RKO (cell line): ENCODE measurements at places on chromosomes 5 and 9.
A peak's percentile ranks its signal among the peaks of the same experiment; 100 is the strongest.

- DNase-seq, result no peak
Observed at GRCh38 chr5:50445296-50445949, 4.3 kb upstream of the EMB start.

DNA sequence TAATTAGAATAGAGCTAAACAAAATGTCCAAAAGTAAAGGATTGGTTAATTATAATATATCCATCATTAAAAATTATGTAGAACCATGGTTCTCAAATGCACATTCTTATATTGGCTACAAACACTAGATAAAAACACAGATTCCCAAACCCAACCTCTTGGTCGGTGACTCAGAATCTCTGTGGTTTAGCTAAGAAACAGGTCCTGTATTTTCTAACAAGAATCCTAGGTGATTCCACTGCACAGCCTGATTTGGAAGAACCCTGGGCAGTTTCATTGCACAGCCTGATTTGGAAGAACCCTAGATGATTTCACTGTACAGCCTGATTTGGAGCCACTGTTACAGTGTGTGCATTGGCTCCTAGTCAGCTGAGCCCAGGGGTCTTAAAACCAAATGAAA, 67.9 kb downstream of the KIAA1958 start:
- no peak for DNase-seq

DNA sequence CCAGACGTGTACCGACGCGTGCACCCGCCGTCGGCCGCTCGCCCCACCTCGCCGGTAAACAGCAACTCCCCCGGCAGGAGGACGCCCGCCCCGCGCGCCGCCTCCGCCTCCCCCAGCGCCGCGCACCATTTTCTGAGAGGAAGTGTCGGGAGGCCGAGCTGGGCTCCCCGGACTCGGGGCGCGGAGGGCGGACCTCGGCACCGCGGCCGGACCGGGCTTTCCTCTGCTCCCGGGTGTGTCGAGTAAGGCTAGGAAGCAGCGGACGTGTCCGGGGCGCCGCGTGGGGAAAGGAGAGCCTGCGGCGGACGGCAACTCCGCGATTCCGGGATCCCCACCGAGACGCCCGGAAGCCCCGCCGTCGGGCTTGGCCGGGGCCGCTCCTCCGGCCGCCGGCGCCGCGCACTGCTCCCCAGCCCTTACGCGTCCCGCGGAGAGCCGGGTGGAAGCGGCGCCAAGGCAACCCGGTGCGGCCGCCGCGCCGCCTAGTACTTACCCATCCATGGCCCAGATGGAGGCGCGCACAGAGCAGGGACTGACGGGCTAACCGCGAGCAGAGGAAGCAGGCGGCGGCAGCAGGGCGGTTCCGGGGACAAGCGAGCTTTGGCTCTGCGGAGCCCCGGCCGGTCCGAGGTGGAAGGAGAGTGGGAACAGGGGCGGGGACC, at the start of gene PTBP3:
Gene PTBP3 (minus strand): TSS at position 643 of the 662 bp plus-strand sequence. CDS start 35,754 bp downstream, outside the sequence.
- DNase-seq, result no peak

DNA sequence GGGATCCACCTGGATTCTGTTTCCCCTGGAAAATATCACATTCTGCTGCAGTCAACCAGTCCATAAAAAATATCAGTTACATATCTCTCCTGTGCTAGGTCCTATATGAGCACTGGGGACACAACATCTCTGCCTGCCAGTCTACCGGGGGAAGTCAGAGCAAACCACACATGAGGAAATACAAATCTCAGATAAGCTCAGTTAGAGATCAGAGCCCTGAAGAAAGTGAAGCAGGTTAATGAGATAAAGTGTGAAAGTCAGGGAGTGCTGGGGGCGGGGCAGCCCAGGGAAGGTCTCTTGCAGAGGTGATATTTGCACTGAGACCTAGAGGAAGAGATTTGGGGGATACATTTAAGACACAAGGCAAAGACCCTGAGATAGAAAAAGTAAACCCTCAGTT, 67.8 kb upstream of the SLC1A1 start:
- no peak for DNase-seq

- DNase-seq, result no peak
Observed at GRCh38 chr9:33043671-33044070, 18.6 kb downstream of the DNAJA1 start.

DNA sequence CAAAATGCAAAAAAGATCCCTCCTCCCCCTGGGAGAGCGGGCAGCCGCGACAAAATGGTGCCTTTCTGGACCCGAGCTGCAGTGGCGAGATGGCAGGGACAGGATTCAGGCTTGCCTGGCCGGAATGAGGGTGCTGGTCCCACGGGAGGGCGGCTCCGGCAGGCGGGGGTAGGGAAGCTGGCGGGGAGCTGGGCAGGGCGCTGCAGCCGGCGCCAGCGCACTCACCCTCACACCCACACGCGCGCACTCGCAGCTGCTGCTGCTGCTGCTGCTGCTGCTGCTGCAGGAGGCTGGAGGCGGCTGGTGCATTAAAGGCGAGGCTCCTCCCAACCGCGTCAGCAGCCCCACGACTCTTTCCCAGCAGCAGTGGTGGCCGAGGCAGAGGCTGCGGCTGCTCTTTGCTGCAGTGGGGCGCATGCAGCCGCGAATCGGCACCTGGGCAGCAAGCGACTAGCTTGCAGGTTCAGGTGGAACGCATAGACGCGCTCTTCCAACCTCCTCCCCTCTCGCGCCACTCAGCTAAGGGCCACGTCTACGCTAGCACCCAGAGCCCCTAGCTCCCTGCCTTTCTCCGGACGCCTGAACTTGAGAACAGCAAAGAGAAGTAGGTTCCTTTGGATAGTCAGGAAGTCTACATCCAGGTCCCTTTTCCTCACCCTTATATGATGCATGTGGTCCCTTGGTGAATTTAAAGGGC, at the start of gene PPP2R2B:
Gene PPP2R2B (minus strand): TSS at position 282 of the 697 bp plus-strand sequence.
- no peak for DNase-seq

DNA sequence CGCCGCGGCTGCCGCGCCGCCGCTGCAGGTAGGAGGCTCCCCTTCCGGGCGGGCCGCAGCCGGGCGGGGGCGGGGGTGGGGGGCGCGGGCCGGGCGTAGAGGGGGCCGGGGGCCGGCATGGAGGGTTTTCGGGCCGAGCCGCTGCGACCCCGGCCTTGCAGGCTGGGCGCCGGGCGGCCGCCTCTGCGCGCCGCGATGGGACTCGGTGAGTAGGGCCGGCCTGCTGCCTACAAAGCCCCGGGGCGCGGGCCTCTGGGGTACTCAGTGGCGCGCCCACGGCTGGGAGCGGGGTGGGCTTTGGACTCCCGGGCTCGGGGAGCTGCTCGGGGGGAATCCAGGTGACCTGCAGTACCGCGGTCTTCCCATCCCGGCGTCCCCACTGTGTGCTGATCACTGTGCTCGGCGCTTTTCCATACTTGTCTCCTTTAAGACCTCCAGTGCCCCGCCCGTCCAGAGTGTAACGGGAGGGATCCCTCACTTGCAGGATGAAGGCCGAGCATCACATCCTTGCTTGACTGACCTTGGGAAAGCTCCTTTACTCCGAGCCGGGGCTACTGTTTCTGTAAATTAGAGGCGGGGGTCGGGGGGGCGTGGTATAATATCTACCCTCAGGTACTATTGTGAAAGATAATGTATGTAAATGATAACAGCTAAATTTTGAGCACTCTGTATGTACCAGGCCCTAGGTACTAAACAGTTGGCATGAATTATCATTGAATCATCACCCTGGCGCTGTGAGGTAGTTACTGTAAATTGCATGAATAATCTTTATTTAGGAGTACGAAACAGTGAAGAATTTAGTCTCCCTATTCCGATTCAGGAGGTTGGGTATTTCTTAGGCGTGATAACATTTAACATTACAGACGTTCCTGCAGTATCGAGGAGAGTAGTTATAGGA, 672 bp downstream of the MSANTD3 start:
- peak; percentile 92 for DNase-seq

- no peak for DNase-seq
Observed at GRCh38 chr9:128911529-128912035, 9.2 kb upstream of the PHYHD1 start.
